ENCODE measurements at places on chromosomes 2 and 18.

- peak; percentile 65 for DNase-seq
These were observed 259.1 kb upstream of the RBMS1 start for GRCh38 chr2:160752475-160753330.

DNA sequence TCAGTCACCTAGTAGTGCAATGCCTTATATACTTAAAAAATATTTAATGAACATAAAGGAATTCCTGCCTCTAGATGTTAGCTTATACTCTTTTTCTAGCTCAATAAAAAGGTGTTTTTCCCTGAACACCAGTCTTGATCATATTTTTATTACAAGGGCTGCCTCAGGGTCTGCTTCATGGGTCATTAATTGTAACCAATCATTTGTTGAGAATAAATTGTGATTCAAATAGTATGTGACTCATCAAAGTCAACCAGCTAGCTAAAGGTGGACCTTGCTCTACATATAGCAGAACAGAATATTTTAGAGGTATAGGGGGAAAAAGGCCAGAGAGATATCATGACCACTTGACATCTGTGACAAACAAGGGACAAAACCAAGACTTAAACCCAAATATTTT lies 114.0 kb downstream of the PIK3C3 start:
- DNase-seq: peak; percentile 0

- DNase-seq: no peak
These were observed 834 bp downstream of the ZNF638 start for GRCh38 chr2:71332435-71332796.

DNA sequence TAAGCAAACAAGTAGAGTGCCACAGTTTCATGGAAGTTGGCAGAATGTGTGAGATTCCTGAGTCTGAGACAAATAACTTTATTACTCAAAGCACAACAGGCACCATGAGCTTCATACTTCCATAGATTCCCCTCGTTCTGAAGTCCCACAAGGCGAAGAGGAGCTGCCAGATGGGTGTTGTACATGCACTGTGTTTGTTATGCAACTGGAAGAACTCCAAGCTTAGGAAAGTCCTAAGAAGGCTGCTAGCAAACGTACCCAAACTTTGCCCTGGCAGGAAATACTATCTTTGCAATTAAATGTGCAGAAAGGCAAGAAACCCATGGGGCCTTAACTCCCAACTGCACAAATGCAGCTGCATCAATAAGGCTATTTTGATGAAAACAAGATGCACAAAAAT lies 1.6 kb upstream of the GCA start:
- no peak for DNase-seq

- DNase-seq: no peak
These were observed 109.9 kb downstream of the LYPD6B start for GRCh38 chr2:149148194-149149006.

DNA sequence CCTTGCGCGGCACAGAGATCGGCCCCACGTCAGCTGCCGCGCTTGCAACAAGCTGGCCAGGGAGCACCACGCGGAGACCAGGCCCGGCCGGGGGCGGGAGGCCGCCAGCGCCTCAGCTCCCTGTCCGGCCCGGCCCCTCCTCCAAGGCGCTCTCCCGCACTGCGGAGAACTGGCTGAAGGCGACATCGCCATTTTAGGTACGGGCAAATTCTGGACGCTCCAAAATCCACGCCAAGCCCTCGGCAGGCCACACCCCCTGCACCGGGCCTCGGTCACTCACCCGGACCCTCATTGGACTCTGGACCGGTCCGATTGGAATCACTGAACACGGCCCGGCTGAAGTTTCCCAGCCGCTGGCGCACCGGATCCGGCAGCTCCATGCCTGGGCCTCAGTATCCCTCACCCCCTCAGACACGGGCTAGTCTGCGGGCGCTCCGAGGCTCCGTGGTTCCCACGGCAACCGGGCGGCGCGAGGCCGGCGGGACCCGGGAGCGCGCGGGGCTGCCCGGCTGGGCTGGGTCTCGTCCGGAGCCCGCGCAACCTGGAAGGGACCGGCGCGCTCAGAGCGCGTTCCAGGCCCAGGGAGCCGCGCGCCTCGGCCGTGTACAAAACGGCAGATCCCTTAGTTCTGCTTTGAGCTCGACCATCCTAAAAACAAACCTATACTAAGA lies at the start of gene TMEM17:
Gene TMEM17, minus strand, starts transcription at position 446 of the 671 bp plus-strand sequence. Its CDS starts 66 bp downstream, at position 380.
- peak; percentile 82 for DNase-seq

- DNase-seq: no peak
These were observed 72.0 kb downstream of the KCNF1 start for GRCh38 chr2:10983711-10984110.

DNA sequence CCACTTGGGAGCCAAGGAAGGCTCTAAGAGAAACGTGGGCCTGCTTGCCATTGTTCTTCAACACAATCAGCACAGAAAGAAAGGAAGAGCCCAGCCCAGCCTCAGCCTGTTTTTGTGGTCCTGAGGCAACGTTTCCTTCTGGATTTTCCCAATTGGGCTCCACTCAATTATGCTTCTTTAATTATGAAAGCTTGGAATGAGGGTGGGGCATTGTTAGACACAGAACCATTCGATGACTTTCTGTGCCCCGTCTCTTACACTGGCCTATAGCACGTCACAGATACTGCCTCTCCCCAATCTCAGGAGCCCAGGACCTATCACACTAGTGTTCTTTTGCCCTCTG lies 207.4 kb downstream of the ZFP36L2 start:
- DNase-seq: no peak

- no peak for DNase-seq
These were observed 38.4 kb upstream of the MYO1B start for GRCh38 chr2:191206613-191207471.

GRCh38 chr18:25518716-25519053 lies 166.7 kb upstream of the ZNF521 start:
- DNase-seq: no peak

- DNase-seq: no peak
These were observed 49.6 kb downstream of the ARHGAP25 start for GRCh38 chr2:68784188-68784587.

DNA sequence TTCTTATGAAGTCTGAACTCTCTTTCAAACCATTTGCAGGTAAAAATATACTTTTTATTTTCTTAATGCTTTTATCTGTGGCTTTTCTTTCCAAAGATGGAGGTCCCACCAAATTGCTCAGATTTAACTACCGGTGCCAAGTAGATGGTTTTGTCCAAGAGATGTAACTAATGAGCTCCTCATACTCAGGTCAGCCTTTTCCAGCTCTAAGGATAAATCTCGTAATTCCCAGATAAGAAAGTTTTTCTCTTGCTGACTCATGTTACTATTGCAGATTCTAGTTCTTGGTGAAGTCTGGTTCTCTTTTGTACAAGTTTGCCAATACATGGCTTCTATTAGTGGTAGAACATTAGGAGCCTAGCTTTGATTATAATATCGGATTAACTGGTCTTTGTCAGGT lies 550.8 kb upstream of the ZNF804A start:
- DNase-seq: no peak

DNA sequence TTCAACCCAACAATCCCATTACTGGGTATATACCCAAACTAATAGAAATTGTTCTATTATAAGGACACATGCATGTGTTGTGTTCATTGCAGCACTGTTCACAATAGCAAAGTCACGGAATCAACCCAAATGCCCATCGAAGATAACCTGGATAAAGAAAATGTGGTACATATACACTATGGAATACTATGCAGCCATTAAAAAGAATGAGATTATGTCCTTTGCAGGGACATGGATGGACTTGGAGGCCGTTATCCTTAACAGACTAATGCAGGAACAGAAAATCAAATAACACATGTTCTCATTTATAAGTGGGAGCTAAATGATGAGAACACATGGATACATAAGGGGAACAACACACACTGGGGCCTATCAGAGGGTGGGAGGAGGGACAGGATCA lies 65.8 kb downstream of the CCDC138 start:
- no peak for DNase-seq

DNA sequence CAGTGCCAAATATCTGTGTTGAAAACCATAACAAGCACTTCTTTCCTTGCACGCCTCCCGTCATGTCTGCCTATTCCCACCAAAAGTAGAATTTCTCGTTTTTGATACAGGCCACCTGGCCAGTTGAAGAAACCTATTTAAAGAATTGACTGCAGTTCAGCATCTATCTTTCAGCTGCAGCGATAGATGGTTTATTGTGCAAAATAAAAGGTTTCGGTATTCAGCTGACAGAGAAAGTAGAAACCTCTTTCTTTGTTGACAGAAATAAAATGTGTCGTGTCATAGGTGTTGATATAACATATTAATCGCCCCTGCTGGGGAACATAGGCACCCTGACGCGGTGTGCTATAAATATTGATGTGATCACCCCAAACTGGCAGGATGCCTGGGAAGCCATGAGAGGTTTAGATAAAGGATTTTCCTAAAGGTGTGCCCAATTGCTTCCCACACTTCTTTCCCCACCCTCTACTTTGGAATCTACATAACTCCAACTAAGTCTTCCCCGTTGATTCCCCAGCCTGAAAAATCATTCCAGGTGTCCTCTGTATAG lies 570.4 kb downstream of the CCDC85A start:
- no peak for DNase-seq

DNA sequence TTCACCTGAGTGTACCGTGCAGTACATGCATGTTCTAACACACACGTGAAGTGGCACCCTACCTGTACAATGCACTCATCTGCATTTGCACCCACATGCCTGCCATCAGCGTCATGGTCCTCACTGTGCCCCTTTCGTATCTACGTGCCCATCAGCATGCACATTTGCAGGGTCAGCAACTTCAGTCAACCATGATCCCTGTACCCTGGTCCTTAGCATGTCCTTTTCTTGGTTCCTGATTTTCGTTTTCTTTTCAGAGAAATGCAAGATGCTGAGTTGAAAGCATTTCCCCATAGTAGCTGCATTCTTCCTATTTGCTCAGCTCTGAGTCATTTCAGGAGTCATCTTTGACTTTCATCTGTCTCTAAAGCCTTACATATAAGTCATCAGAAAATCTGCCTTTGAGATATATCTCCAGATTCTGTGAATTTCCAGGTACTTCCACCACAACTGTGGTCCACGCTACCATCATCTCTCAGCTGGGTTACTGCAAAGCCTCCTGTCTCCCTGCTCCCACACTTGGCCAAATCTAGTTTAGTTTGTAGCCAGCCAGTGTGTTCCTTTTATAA lies 14.7 kb upstream of the PUM2 start:
- DNase-seq: peak; percentile 84

- DNase-seq: no peak
These were observed 16.9 kb downstream of the LDLRAD4 start for GRCh38 chr18:13235421-13235831.

DNA sequence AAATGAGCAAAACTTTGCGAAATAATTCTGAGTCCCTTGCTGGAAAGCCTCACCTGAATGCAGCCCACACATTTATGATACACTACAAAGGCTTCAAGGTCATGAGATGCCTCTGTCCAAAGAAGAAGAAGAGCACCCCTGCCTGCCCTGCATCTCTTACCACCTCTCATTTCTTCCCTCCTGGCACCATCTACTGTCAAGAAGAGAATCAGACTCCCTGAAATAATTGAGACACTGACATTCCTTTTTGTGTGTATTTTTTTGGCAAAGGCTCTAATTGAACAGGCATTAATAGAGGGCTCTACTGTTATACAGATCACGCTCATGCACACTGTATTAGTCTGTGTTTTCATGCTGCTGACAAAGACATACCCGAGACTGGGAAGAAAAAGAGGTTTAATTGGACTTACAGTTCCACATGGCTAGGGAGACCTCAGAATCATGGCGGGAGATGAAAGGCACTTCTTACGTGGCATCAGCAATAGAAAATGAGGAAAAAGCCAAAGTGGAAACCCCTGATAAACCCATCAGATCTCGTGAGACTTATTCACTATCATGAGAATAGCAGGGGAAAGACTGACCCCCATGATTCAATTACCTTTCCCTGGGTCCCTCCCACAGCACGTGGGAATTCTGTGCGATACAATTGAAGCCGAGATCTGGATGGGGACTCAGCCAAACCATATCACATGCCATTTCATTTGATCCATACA lies 176.3 kb downstream of the ALPK2 start:
- DNase-seq: no peak

- DNase-seq: no peak
These were observed 158.8 kb downstream of the DDX1 start for GRCh38 chr2:15750433-15750814.

DNA sequence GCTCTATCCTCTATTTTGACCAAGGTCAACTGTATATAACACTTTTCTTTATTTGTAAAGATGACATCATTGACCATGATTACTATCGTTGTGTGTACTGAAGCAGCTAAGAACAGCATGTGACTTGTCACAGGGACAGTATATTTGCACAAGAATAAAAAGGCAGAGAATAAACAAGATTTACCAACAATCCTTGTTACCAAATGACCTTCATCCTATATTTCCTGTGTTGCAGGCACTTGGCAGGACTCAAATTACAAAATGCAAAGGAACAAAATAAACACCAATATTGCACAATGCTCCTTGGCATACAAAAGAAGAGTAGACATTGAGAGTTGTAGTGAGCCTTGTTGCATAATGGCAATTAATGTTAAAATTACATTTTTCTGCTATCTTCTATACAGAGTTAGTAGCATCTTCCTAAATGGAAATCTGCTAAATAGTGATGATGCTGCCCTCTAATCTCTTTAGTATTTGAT lies 61.8 kb downstream of the RFTN2 start:
- DNase-seq: no peak

- no peak for DNase-seq
These were observed 5.8 kb upstream of the MARCHF7 start for GRCh38 chr2:159706385-159706980.

DNA sequence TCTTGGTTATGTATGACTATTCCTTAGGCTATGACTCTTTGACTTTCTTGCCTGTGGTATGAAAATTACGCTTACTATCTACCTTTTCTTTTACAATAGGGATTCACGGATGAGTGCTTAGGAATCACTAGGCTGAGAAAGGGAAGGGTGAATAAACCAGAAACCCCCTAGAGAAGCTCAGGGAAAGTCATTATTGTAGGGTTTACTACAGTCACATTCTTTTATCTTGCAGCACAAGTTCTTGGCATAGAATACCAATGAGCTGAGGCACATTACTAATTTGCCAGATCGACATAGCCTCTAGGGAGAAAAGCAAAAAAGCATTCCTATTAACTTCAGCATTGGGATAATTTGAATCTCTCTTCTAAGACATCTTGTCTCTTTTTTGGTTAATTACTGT lies 103.3 kb downstream of the ST6GAL2 start:
- DNase-seq: no peak

- no peak for DNase-seq
These were observed 6.2 kb upstream of the TWIST2 start for GRCh38 chr2:238841542-238842164.

Data from RWPE1 (cell line).